ENCODE measurements at places on chromosomes 7 and 10. TPM values are rescaled to one million over a fixed set of nuclear protein-coding genes. Genes with fewer than 3 reads are reported as not detected.

DNA sequence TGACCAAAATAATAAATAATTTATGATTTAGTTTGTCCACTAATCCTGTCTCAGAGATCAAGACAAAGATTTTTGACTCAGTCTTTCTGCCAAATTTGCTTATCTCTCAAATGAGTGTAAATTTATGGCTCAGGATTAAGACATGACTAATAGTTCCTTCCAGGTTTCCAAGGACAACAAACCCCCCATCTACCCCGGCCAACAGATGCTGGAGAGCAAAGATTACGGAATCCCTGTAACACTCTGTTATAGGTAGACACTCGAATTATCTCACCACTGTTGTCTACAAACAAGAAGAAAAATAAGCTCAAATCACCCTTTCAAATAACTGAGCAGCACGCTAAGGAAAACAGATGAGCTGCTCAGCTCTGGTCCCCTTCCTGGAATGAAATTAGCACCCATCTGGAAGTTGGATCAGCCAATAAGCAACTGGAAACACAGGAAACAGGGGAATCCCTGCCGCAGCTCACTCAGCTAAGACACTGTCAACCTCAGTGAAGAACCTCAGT lies 56.8 kb upstream of the SVIL start:
- DNase-seq: no peak

DNA sequence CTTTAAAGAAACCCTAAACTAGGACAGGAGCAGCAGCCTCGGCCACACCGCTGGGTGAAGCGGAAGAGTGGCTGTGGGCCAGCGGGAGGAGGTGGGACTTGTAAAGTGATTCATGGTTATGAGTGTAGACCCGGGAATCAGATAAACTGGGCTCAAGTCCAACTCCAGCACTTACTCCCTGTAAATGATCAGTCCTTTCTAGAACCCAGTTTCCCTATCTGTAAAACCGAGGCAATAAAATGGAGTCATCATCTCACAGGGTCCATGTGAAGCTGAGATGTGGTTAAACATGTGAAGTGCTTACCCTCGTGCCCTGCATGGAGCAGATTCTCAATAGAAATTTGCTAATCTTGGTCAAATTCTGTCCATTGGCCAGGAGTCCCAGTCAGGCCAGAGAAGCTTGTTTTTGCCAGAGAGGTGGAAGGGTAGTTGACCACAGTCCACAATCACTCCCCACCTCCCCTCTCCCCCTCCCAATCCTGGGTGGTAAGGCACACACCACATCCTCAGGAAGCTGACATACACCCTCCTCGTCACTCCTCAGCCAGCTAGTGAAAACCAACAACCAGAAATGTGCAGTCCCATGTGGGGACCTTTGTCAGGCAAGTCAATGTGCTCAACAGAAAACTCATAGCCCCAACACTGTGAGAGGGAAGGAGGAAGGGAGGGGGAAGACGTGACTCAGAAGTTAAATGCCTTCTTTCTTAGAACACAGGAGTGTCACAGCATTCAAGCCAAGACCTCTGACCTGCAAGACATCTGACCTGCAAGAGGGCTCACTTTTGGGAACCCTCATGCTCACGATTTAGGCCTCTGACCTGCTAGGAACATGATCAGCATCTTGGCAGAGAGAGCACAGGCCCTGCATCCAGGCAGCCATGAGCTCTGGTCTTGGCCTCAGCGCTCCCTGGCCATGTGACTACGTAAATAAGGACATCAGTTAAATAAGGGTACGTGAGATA lies 145.1 kb downstream of the PLXNA4 start:
- DNase-seq: peak; percentile 61

GRCh38 chr7:21579341-21580072 lies 36.7 kb downstream of the DNAH11 start:
- no peak for DNase-seq

- DNase-seq: no peak
Measured at GRCh38 chr7:100170101-100170897, 1.9 kb upstream of the GAL3ST4 start.

GRCh38 chr7:1230411-1231213 lies 2.1 kb upstream of the UNCX start:
- no peak for DNase-seq

- no peak for DNase-seq
Measured at GRCh38 chr10:69781576-69781975, 20.1 kb upstream of the COL13A1 start.

- DNase-seq: no peak
Measured at GRCh38 chr7:20749906-20750305, 36.8 kb downstream of the SP8 start.

DNA sequence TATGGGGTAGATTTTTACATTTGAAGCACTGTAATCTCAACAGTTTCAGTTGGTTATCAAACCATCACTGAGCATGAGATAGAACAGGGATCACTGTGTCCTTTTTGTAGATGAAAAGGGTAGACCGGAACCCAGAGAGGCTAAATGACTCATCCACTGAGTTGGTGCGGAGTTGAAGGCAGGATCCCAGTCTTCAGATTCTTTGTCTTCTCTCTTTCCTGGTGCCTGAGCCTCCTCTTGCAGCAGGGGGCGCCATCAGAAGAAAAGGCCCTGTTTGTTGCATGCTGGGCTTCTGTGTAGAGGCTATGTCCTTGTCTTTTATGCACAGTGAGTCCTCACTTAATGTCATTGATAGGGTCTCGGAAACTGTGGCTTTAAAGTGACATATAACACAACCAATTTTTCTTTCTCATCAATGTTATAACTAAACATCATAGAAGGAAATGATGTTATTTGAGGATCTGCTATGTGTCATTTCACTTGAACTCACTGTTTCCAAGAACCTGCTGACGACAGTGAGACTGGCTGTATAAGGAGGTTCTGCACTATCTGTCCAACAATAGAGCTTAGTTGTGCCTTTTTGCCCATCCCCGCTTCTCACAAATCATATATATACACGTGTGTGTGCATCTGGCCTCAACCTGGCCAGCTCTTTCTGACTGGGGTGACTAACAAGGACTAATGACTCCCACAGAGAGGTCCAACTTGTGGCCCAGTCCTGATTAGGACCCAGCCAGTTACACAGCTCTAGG lies 14.3 kb downstream of the ZNF282 start:
- no peak for DNase-seq

DNA sequence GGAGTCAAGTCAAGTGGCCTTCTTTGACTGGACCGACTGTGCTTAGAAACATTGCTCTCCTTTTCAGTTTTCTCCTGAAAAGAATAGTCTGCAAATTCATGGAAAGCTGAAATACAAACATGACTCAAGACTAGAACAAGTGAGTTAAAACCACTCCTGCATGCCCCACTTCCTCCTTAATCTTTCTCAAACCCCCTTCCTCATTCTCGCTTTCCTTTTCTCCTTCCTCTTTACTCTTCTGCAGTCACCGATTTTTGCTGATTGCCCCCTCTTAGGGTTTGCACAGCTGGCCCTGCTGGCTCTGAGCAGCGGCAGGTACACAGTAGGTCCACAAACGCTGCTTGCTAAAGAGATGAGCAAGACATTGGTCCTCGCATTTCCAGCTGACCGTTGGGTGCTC lies 34.8 kb upstream of the MKI67 start:
- DNase-seq: no peak

DNA sequence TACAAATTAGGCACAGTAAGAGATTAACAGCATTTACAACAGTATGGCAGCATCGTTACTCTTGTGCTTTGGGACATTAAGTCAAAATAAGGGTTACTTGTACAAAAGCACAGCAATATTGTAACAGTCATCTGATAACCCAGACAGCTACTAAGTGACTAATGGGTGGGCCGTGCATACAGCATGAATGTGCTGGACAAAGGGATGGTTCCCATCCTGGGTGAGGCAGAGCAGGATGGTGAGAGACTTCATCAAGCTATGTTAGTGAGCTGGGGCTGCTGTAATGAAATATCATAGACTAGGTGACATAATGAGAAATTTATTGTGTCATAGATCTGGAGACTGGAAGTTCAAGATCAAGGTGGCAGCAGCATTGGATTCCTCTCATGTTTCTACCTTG lies 25.4 kb downstream of the EDRF1 start:
- DNase-seq: no peak

- DNase-seq: peak; percentile 19
Measured at GRCh38 chr7:47405921-47406800, 175.8 kb downstream of the TNS3 start.

GRCh38 chr10:34491678-34492077 lies 323.4 kb downstream of the PARD3 start:
- no peak for DNase-seq

DNA sequence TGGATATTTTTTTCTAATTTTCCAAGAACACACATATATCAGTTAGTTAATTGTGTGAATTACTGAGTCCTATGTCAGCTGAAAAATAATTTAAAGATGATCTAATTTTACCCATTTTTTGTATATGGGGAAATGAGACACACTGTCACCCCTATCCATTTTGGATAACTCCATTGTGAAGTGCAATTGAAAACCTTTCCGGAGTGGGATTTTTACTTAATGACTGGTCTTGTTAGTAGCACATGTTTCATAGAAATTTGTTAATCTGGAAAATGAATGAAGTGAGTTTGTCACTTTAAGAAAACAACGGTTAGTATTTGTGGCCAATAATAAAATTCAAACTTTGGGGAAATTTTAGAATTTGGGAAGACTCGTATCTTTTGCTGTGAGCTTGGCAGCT lies 2.0 kb downstream of the GARS1 start:
- DNase-seq: no peak

DNA sequence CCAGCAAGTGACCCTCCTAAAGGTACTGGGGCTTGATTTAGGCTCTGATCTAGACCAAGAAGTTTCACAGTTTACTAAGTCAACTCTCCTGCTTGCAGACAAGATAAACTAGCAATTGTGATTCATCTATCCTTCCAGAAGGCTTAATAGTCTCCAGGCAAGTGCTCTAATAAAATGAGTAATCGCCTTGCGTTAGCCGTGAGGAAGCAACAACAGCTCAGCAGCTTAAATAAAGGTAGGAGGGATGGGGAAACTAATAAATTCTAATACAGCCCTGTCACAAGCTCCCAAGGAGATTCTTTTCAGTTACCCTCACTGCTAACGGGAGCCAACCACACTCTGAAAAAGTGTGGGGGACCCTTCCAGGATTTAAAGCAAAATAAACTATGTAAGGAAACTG lies 48.4 kb downstream of the FRMD4A start:
- no peak for DNase-seq

DNA sequence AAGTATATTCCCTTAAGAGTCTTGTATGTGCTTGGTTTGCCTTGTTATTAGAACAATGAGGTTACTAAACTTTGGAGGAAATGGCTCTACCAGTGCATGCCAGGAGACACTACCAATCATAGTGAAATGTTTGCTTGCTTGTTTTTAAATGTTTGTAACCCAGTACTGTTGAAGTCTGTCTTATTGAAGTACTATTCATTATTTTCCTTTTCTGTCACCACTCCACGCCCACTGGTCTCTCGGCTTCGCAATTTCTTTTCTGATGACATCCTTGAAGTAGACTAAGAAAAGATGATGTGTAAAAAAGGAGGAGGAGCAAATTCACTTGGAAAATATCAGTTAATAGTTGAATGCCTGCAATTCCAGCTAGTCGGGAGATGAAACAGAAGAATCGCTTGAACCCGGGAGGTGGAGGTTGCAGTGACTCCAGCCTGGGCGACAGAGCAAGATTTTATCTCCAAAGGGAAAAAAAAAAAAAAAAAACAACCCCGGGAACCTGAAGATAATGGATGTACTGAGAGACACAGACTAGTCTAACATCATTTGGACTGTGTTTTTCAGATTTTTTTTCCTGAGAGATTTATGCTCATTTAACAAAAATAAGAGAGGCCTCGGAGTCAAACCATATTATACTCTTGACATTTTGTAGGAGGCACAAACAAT lies 959.4 kb downstream of the PCDH15 start:
- no peak for DNase-seq

GRCh38 chr10:52703898-52704297 lies 68.7 kb downstream of the MBL2 start:
- no peak for DNase-seq

DNA sequence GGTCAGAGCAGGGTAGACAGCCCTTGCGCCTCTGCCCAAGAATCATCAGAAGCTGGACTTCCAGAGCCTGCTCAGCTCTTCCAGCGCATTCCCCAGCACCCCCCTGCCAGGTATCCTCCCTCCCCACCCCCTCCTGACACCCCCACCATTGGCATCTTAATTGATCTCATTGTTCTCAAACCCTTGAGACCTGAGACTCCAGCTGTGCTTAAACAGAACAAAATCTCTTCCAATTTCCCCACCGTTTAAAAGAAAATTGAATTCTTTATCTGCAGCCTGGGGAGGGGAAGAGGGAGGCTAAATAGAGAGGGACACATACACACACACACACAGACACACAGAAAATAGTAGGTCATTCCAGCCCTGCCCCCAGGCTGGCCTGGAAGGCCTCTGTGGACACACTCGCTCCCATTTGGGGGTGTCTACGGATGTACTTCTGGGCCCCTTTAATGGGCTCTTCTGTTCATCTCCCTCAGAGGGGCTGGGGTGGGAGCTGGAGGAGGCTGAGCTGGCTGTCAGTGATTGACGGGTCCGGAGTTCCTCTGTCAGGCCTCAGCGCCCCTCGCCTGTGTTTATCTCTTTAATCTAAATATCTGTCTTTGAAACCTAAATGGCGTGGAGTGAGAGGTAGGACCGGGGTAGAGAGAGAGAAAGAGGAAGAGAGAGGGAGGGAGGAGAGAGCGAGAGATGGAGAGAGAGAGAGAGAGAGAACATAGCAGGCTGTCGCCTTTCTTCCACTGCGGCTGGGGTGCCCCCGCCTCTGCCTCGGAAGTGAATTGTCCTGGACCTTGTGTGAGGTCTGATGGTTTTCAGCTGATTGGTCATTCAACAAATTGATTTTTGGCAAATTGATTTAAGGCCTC lies 61.7 kb downstream of the C10orf105 start:
- DNase-seq: no peak

The CARD11 gene
- total RNA-seq: 22.9 TPM

The YAE1 gene
- 20.5 TPM for total RNA-seq

The SORBS1 gene
- 8.5 TPM for total RNA-seq

The CYP3A5 gene
- 0.75 TPM for total RNA-seq

The DGKB gene
- total RNA-seq: not detected

The TBRG4 gene
- total RNA-seq: 119 TPM

The ASAH2 gene
- 0.14 TPM for total RNA-seq

The GJD4 gene
- total RNA-seq: not detected

The IGF2BP3 gene
- total RNA-seq: 49.3 TPM

The C10orf88 gene
- 3.9 TPM for total RNA-seq

The HOXA13 gene
- not detected for total RNA-seq

The MCU gene
- 32.7 TPM for total RNA-seq

All from epithelial cell of proximal tubule (primary cell).